ENCODE measurements at places on chromosomes 1 and 21.

DNA sequence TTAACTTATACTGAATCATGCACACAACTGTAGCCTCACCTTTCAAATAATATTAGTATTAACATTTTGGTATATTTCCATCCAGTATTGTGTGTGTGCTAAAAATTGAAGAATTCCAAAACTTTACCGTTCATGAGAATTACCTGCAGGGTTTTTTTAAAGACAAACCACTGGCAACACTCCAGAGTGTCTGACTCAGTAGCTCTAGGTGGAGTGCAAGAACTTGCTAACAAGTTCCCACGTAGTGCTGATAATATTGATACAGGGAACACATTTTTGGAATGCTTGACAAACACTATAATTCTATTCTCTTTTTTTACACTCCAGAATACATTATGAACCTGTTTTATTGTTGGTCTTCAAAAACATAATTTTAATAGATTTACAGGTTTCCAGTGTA is 27.7 kb upstream of the SLC5A9 start:
- H3K27me3 ChIP-seq: peaks cover 9% of the 10 kb centered on the region
- H3K27ac ChIP-seq: no peak overlapping the region
- no peaks in the 10 kb centered on the region for H3K36me3 ChIP-seq
- no peak for DNase-seq

- no peak for DNase-seq
- no peak overlapping the region for H3K27ac ChIP-seq
- H3K36me3 ChIP-seq: no peaks in the 10 kb centered on the region
- H3K4me3 ChIP-seq: no peak overlapping the region
These were observed 69.9 kb upstream of the ZC3H11B start for GRCh38 chr1:219682788-219683187.

DNA sequence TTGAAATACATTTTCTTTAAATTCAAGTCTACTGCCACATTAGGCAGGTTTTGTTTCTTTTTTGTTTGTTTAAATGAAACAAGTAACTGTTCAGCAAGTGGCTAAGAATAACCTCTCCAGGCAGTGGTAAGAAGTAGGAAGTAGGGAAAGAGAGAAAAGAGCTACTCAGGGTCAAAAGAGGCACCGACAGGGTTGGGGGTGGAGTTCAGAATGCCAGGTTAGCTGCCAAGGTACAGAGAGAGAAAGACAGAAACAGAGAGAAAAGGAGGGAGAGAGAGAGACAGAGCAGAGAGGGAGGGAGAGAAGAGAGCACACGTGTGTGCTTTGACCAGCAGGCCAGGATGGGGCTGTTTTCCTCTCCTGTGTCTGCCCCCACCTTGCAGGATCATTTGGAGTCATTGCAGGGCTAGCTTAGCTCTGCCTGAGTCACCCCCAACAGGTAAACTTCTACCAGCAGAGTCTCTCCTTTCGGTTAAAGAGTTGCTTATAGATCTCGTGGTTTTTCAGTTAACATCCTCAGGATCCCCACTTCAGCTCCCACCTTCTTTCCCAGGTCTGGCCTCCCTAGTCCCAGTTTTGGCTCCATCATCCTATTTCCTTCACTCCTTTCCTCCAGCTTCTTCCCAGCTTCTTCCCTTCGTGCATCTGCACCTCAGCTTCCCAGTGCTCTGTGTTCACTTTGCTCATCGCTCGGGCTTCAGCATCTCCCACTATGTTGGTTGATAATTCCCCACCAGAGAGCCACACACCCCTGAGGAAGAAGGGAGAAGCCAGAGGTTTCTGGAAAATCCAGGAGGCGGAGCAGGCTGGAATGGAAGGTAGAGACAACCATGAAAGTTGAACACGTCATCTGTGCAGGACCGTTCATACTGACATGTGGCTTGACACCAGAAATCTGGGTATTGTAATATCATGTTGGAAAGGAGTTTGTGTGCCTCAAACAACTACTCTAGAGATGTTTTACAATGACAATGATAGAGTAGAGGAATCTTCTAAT is 21.8 kb upstream of the RAB4A start:
- H3K4me1 ChIP-seq: peaks cover 47% of the 10 kb centered on the region
- DNase-seq: no peak
- H3K27me3 ChIP-seq: peaks cover 3% of the 10 kb centered on the region
- no peak overlapping the region for H3K27ac ChIP-seq

GRCh38 chr1:230985711-230986110 is 6.8 kb downstream of the ARV1 start:
- H3K4me3 ChIP-seq: no peak overlapping the region
- H3K27me3 ChIP-seq: no peaks in the 10 kb centered on the region
- H3K27ac ChIP-seq: no peak overlapping the region

DNA sequence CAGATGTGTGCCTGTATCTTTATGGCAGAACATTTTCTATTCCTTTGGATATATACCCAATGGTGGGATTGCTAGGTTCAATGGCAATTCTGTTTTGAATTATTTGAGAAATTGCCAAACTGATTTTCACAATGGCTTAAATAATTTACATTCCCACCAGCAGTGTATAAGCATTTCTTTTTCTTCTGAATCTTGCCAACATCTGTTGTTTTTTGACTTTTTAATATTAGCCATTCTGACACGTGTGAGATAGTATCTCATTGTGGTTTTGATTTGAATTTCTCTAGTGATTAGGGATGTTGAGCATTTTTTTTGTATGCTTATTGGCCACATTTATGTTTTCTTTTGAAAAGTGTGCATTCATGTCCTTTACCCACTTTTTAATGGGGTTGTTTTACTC is 864.3 kb upstream of the ADAMTS5 start:
- DNase-seq: no peak
- H3K27me3 ChIP-seq: no peaks in the 10 kb centered on the region
- H3K4me1 ChIP-seq: no peaks in the 10 kb centered on the region
- no peaks in the 10 kb centered on the region for H3K36me3 ChIP-seq
- H3K4me3 ChIP-seq: no peak overlapping the region

GRCh38 chr1:77068013-77068412 is 151.2 kb downstream of the PIGK start:
- no peak for DNase-seq
- no peak overlapping the region for H3K27ac ChIP-seq
- H3K36me3 ChIP-seq: no peaks in the 10 kb centered on the region
- H3K27me3 ChIP-seq: no peaks in the 10 kb centered on the region
- no peak overlapping the region for H3K4me3 ChIP-seq
- H3K4me1 ChIP-seq: no peaks in the 10 kb centered on the region

GRCh38 chr1:173708787-173709186 is 6.0 kb upstream of the KLHL20 start:
- H3K36me3 ChIP-seq: no peaks in the 10 kb centered on the region
- H3K27ac ChIP-seq: no peak overlapping the region
- H3K4me3 ChIP-seq: no peak overlapping the region
- H3K27me3 ChIP-seq: peaks cover 37% of the 10 kb centered on the region

DNA sequence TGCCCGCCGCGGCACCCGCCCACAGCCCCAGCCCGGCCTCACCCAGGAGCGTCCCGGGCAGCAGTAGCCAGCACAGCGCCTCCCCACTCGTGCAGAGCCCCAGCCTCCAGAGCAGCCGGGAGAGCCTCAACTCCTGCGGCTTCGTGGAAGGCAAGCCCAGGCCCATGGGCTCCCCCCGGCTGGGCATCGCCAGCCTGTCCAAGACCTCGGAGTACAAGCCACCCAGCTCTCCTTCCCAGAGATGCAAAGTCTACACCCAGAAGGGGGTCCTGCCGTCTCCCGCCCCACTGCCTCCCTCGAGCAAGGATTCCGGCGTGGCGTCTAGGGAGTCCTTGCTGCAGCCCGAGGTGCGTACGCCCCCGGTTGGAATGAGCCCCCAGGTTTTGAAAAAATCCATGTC is 531.2 kb downstream of the KIF26B start:
- no peak overlapping the region for H3K27ac ChIP-seq
- H3K27me3 ChIP-seq: no peaks in the 10 kb centered on the region
- no peaks in the 10 kb centered on the region for H3K4me1 ChIP-seq
- H3K4me3 ChIP-seq: no peak overlapping the region

GRCh38 chr1:54887665-54888071 is 673 bp upstream of the DHCR24 start:
- peak overlapping the region; percentile 91 for H3K4me3 ChIP-seq
- peak overlapping the region; percentile 91 for H3K27ac ChIP-seq
- H3K4me1 ChIP-seq: peaks cover 47% of the 10 kb centered on the region

GRCh38 chr1:60833173-60833572 is 249.2 kb upstream of the NFIA start:
- no peaks in the 10 kb centered on the region for H3K36me3 ChIP-seq
- peaks cover 4% of the 10 kb centered on the region for H3K27me3 ChIP-seq
- no peak overlapping the region for H3K4me3 ChIP-seq
- peaks cover 13% of the 10 kb centered on the region for H3K4me1 ChIP-seq
- no peak overlapping the region for H3K27ac ChIP-seq

DNA sequence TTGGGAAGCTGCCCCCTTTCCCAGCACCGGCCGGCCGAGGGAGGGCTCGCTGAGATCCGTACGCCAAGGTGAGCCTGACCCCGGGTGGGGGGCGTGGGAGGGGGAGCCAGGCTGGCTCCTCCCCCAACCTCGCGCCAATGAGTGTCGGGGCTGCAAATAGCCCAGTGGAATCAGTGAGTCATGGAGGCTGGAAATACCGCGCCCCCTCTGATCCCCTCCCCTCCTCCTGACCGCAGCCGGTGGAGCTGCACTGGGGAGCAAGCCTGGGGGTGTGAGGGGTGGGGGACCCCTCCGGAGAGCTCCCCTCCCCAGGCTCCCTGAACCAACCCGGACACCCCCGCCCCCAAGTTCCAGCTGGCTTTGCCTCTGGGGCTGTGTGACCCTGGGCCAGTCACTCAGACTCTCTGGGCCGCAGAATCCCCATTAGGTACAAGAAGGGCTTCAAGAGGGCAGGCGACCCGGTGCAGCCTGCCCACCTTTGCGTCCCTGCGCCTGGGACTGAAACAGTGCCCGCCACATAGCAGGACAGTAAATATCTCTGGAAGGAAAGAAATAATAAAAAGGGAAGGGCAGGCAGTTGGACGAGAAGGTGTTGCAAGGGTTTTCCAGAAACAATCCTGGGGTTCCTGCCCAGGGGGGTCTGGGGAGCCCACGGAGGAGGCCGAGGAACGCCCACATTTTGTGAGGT is 4.5 kb downstream of the HSPB7 start:
- no peaks in the 10 kb centered on the region for H3K27me3 ChIP-seq
- H3K4me3 ChIP-seq: no peak overlapping the region
- no peak for DNase-seq
- H3K27ac ChIP-seq: no peak overlapping the region
- H3K36me3 ChIP-seq: no peaks in the 10 kb centered on the region

DNA sequence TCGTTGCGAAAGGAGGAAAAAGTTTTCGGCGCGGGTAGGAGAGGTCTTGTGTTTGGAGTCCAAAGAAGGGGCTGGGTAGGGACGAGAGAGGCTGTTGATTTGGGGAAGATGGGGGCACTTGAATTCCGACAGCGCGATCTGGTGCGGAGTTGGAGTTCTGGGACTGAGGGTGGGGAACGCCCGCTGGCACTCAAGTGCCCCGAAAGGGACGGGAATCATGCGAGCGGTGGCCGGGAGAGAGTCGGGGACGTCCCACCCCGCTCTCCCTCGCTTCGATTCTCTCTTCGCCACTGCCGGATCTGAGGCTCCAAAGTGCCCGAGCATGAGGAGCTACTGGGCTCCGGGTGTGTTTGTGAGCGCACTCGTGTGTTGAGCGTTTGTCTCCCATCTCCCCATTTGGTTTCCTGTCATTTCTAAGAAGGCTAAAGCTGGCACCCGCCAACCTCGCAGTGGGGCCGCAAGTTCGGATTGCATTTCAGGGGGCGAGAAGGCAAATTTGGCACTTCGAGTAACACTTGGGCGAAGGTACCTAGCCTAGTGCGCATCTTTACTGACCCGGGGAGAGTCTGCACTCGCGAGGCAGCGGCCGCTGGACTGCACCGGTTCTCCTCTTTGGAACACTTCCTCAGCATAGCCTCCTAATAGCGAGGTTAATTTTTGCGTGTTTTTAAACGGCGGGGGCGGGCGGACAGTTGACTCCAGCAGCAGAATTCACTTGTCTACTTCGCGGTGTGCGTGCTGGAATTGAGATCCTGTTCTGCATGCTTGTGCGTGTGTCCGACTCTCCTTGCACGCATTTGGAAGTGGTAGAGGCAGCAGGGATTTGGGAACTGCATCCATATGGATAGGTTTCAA is 1.2 kb downstream of the CHRM3 start:
- H3K27me3 ChIP-seq: peaks cover 72% of the 10 kb centered on the region
- peak overlapping the region; percentile 62 for H3K27ac ChIP-seq
- DNase-seq: no peak
- peak overlapping the region; percentile 69 for H3K4me3 ChIP-seq
- peaks cover 29% of the 10 kb centered on the region for H3K4me1 ChIP-seq

DNA sequence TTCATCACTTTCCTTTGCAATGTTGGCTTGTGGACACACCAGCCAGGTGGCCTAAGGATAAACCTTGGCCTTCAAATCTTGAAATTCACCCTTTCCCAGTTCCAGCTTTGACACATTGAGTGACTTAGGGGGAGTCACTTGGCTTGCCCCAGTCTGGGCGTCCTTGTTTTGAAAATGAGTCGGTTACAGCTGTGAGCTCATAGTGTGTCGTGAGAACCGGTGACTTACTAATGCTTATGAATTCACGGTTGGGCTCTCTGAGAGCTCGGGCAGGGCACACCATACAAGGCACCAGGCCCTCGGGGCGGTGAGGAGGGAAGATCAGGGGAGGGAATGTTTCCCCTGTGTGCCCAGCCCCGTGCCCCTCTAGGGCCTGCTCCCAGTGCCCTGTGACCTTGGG is 126.9 kb upstream of the TMPRSS2 start:
- H3K27me3 ChIP-seq: peaks cover 10% of the 10 kb centered on the region
- no peaks in the 10 kb centered on the region for H3K36me3 ChIP-seq
- no peak for DNase-seq
- no peaks in the 10 kb centered on the region for H3K4me1 ChIP-seq

DNA sequence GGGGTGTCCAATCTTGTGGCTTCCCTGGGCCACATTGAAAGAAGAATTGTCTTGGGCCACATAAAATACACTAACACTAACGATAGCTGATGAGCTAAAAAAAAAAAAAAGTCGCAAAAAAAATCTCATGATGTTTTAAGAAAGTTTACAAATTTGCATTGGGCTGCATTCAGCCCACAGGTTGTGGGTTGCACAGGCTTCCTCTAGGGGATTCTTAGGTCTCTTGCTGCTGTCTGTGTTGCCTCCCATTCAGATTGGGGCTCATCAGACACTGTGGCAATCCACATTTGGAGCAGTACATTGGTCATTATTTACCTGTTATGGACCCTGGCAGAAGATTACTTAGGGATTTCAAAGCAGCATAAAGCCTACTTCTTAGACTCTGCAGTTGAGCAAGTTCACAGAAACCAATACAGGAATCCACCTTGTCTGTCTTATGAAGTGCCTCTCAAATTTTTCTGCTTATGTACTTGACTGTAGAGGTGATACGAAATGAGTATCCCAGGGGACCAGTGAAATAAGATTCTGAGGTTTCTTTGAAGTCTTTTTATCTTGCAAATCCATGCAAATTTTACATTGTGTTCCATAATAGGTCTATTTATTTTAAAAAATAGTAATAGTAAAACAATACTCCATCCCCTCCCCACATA is 205.5 kb downstream of the RPS6KC1 start:
- DNase-seq: no peak
- H3K36me3 ChIP-seq: no peaks in the 10 kb centered on the region
- no peaks in the 10 kb centered on the region for H3K27me3 ChIP-seq
- H3K27ac ChIP-seq: no peak overlapping the region
- no peaks in the 10 kb centered on the region for H3K4me1 ChIP-seq
- no peak overlapping the region for H3K4me3 ChIP-seq

GRCh38 chr1:100347009-100347966 is 5.0 kb upstream of the CDC14A start:
- H3K36me3 ChIP-seq: no peaks in the 10 kb centered on the region
- H3K27me3 ChIP-seq: no peaks in the 10 kb centered on the region
- H3K27ac ChIP-seq: no peak overlapping the region
- no peak overlapping the region for H3K4me3 ChIP-seq

GRCh38 chr1:53189061-53189460 is 7.6 kb upstream of the CPT2 start:
- no peaks in the 10 kb centered on the region for H3K4me1 ChIP-seq
- no peak overlapping the region for H3K27ac ChIP-seq
- DNase-seq: no peak
- no peaks in the 10 kb centered on the region for H3K36me3 ChIP-seq
- H3K4me3 ChIP-seq: no peak overlapping the region

Measured in activated CD4-positive, alpha-beta T cell treated with anti-CD3 and anti-CD28 coated beads, Interleukin-2, amount 10 ng/mL, durations not matched to agents 7 days and 5 days (primary cell).